Effector CD8-positive, alpha-beta T cell (primary cell): ENCODE measurements at places on chromosomes 2 and 18.

GRCh38 chr18:39806525-39806924 lies 2148.5 kb upstream of the PIK3C3 start:
- DNase-seq, result no peak

GRCh38 chr2:205835251-205835791 lies 153.0 kb downstream of the NRP2 start:
- no peak for DNase-seq

- DNase-seq, result no peak
These were observed 1.7 kb downstream of the TP53I3 start for GRCh38 chr2:24082787-24083566.

GRCh38 chr18:24910221-24910620 lies 441.7 kb downstream of the ZNF521 start:
- no peak for DNase-seq

GRCh38 chr2:111205774-111206173 lies 85.1 kb downstream of the BCL2L11 start:
- DNase-seq, result no peak

- DNase-seq, result no peak
These were observed 98.8 kb downstream of the RHBDD1 start for GRCh38 chr2:226934546-226935201.

DNA sequence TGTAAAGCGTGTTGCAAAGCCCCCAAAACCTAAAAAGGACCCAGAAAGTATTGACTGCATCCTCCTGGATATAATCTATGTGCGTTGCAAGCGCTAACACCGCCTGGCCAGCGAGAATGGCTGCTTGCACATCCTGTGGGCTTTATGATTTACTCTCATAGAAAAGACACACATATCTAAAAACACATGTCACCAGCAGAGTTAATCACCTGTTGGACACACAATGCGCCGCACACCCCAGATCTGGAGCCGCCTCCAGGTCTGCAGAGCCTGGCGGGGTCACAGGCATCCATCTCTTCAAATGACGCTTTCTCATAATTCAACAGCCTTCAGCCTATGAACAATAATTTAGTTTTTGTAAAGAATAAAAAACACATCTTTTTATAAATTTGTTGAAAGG lies 186.5 kb downstream of the RTP5 start:
- no peak for DNase-seq

DNA sequence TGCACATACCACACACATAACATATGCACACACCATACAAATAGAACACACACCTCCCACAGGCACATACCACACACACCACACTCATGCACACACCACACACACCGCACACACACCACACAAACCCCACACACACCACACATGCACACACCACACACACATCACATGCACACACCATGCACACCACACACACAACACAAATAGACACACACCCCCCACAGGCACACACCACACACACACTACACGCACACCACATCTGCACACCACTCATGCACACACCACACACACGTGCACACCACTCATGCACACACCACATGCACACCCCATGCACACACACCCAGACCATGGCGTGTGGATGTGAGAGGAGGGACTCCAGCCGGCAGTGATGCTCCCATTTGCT lies 161.7 kb upstream of the TPO start:
- no peak for DNase-seq

- no peak for DNase-seq
These were observed 41.6 kb upstream of the GORASP2 start for GRCh38 chr2:170887496-170887895.

DNA sequence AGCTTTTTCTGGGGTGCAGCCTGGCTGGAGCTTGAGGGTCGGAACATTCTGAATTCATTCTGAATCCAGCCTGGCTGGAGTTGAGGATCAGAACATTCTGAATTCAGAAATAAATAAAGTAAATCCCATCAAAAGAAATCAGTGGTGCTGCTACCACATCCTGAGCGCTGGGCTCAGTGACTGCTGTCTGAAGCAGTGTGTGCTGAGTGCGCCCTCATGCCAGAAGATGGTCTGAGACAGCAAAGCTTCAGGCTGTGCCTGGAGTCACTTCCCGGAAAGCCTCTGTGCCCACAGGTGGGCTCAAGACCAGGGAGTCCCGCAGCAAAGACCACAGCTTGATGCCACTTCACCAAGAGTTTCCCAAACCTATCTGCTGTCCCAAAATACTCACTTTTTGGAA lies 187.9 kb downstream of the VAPA start:
- DNase-seq, result no peak

GRCh38 chr2:167880415-167880814 lies 367.0 kb downstream of the STK39 start:
- no peak for DNase-seq

GRCh38 chr18:37497853-37498518 lies 67.6 kb downstream of the CELF4 start:
- DNase-seq, result no peak

DNA sequence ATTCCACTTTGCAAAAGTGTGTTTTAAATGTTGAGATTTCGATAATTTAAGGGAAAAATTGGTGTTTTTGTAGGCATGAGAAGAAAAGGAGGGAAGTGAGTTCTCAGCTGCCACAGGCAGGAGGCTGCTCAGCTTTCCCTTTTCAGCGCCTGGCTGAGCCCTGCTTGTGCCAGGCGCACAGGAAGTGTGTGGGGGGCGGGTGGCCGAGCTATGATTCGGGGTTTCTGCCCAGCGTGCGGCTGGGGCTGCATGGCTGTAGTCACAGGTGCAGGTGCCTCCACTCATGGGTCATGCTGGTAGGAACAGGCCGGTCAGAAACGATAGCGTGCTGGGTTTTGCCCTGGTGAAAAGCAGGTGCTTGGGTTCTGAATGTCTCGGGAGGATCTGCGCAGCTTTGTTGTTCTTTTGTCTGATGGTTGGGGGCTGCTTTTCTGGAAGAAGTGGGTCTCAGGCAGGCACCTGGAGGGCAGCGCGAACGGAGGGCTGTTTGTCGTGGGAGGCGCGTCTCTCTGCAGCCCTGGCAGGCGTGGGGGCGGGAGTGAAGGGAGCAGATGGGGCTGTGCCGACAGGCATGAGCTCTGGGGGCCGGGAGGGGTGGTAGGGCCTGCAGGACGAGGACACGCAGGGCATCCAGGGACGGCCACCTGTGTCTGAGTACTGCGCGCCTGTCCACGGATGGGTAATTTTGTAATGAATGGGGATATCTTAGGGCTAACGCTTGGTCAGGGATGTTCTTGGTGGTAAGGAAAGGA lies 2.1 kb downstream of the KCNG2 start:
- no peak for DNase-seq

GRCh38 chr2:196104066-196104465 lies 35.4 kb upstream of the DNAH7 start:
- no peak for DNase-seq

- no peak for DNase-seq
These were observed 76.0 kb downstream of the MEX3C start for GRCh38 chr18:51121597-51121857.

GRCh38 chr2:127089478-127090235 lies 17.3 kb downstream of the BIN1 start:
- no peak for DNase-seq

DNA sequence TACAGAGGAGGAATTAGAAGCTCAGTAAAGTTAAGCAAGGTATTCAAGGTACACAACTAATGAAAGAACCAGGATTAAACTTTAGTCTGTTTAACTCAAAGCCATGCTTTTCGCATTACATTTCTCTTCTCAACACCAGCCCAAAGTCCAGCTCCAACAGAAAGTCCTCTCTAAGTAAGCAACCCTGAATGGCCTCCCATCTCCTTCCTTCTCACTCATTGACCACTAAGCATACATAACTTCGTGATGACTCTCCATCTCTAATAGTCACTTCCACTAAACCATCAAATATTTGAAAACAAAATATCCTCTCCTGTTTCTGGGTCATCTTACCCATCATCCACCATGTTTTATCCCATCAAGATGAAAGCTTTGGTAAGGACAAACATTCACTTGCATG lies 219.8 kb downstream of the RAD51AP2 start:
- DNase-seq, result no peak

DNA sequence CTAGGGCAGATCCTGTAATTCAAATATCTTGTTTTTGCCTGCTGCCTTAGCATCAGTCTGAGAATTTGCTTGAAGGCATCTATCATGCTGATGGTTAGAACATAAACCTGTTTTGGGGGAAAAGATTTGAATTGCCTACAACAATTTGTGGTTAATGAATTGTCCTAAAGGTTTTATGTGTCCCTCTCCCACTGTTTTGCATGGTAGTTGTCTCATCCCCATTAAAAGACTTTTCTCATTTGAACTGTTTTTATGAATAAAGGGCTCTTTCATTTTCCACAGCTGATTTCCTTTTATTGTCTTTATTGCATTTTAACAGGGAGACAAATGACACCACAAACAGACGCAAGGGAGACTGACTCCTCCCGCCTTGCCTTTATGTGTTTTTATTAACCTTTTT lies 275.6 kb downstream of the PIK3C3 start:
- DNase-seq, result no peak

- DNase-seq, result no peak
These were observed 354.8 kb upstream of the MEIS1 start for GRCh38 chr2:66080127-66080526.

DNA sequence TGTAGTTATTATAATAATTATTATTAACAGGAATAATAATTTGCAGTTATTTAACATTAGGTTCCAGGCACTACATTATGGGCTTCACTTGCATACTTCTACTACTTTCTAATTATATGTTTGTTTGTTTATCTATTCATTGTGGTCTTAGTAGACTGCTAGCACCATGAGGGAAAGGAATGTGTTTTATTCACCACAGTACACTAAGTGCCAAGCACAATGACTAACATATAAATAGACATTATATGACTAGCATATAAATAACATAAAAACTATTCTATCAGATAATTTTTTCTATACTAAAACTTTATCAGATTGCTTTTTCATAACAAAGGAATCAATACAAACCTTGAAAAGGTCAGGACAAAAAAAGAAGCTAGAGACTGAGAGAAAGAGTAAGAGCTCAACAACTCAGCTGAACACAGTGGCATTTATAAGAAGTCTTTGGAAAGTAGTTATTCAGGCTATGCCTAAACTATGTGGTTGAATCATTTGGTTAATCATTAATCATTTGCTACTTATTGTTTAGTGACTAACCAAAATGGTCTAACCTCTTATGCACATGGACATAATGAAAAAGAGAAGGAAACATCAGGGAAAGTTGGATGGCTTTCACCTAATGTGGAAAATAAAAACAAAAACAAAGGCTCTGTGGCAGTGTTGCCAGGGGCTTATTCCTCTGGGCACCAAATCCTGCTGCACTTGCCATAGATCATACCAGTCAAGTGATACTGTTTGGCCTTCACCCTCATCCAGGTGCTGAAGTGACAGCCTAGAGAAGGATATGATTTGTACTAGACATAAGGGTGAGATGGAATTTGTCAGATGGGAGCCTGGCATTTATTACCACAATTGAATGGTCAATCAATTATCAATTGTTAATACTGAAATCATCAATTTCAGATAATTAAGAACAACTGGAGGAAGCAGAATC lies 174.9 kb downstream of the ETAA1 start:
- DNase-seq, result no peak

GRCh38 chr18:10285283-10285640 lies 169.2 kb upstream of the APCDD1 start:
- no peak for DNase-seq

GRCh38 chr2:216536734-216537210 lies 38.1 kb downstream of the RPL37A start:
- DNase-seq, result no peak

- no peak for DNase-seq
These were observed 612.3 kb upstream of the FANCL start for GRCh38 chr2:58853420-58853819.

- DNase-seq, result no peak
These were observed 133.6 kb downstream of the PHLPP1 start for GRCh38 chr18:62848946-62849345.

GRCh38 chr18:7946734-7947377 lies 379.7 kb downstream of the PTPRM start:
- no peak for DNase-seq

GRCh38 chr2:197001921-197002320 lies 75.4 kb upstream of the PGAP1 start:
- DNase-seq, result no peak

GRCh38 chr2:202910698-202911097 lies 775 bp downstream of the WDR12 start:
- DNase-seq, result no peak

GRCh38 chr2:167988296-167988695 lies 259.1 kb downstream of the STK39 start:
- DNase-seq, result no peak

GRCh38 chr2:64607381-64608304 lies 46.1 kb downstream of the SERTAD2 start:
- DNase-seq, result no peak

DNA sequence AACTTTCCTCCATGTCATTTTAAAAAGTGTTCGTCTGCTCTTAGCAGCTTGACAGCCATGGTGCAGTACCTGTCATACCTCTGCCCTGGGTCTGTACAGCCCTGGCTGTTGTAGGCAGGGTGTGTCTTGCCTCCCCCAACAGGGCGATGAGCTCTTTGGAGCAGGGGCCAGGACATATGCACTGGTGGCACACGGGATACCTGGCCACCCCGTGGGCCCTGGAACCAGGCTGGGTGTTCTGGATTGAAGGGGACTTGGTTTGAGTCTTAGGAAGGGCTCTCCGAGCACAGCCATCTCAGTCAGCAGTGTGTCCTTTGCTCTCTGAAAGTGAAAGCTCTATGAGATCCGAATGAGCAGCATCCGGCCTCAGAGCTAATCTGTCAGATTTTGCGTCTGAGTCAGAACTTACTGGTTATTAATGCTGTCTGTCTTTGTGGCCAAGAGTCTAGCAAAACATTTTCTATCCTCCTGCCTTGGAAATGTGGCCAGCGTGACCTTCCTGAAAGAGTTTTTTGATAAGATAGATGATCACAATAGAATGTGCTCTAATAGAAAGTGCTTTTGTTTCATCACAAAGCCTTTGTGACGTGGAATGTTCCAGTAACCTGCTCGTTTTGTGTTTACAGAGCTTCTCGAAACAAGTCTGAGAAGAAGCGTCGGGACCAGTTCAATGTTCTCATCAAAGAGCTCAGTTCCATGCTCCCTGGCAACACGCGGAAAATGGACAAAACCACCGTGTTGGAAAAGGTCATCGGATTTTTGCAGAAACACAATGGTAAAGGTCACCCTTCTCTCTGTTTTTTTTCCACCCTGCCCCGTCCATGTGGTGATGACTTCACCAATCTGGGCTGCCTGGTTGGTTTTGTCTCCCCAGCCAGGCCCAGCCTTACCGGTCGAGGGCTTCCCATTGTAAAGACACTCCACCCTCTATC lies 77.3 kb upstream of the RPL31 start:
- no peak for DNase-seq

DNA sequence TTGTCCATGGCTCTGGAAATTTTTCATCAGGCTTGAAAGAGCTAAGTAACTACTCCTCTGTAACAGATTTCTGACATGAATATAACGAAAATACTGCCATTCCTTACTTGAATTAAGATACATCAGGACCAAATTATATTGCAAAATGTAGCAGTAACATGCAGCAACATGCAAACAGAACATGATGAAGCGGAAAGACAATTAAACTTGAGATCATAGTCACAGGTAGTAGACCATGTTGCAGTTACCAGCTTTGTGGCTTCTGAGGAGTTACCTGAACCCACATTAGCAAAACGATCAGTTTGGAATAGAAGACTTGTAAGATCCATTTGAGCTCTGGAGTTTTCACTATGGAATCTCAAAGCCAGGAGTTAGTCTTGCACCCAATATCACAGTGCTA lies 76.2 kb downstream of the MREG start:
- no peak for DNase-seq

- no peak for DNase-seq
These were observed 83.3 kb downstream of the MBD2 start for GRCh38 chr18:54141041-54141608.
